ENCODE measurements at places on chromosomes 16 and 17. TPM values are rescaled to one million over a fixed set of nuclear protein-coding genes. Genes with fewer than 3 reads are reported as not detected.

DNA sequence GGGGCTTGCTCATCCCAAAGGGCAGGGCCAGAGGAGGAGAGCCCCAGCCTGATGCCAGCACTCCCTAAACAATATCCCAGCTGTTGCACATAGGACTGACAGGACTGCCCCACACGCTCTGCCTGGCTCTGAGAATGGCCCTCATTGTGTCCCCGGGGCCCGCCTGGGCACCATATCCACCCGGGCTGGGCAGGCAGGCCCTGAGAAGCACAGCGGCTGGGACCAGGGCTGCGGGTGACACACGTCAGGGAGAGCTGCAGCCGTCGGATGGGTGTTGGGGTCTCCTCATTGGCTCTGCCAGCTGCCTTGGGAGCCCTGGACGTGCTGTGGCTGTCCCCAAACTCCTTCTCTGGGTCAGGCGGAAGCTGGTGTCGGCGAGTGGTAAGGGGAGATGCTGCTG, 4.2 kb downstream of the BCAR1 start:
- DNase-seq = no peak

- DNase-seq = no peak
Observed at GRCh38 chr17:45783593-45784292, 377 bp upstream of the CRHR1 start.

DNA sequence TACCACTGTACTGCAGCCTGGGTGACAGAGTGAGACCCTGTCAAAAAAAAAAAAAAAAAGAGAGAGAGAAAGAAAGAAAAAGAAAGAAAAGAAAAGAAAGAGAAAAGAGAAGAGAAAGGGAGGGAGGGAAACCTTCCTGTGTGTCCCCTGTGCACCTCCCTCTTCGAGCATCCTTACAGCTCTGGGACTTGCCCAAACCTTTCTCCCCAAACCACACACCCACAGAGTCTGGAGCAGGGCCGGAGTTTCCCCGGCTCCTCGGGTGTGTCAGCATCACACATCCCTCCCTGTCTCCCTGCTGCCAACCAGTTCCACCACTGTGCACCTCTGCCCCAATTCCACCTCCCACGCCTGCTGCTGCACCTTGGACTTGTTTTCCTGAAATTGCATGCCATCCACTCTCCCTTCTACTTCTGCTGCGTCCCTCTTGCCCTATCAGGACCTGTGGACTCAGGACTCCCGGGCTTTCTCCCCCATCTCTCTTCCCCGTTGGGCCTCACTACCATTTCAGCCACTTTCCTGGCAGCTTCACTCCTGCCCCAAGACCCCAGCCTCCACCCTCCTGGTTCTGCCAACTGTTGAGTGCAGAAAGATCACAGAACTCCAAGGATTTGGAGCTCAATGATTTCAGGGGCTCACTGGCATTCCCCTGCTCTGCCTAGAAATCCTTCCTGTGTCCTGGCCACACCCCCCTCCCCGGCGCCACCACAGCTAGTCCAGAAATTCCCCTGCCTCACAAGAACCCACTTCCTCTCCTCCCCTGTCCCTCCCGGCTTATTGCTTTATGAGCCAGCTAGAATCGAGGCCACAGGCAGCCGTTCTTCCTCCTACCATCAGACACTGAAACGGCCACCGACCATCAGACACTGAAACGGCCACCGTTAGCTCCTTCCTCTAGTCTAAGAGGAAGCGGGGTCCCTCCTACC, 3.7 kb upstream of the CDK3 start:
- DNase-seq = peak; percentile 68

GRCh38 chr16:69495821-69496220, 69.9 kb upstream of the NFAT5 start:
- no peak for DNase-seq

- DNase-seq = no peak
Observed at GRCh38 chr17:48014595-48015111, 22.9 kb downstream of the COPZ2 start.

- no peak for DNase-seq
Observed at GRCh38 chr16:11670171-11671131, 2.2 kb downstream of the SNN start.

DNA sequence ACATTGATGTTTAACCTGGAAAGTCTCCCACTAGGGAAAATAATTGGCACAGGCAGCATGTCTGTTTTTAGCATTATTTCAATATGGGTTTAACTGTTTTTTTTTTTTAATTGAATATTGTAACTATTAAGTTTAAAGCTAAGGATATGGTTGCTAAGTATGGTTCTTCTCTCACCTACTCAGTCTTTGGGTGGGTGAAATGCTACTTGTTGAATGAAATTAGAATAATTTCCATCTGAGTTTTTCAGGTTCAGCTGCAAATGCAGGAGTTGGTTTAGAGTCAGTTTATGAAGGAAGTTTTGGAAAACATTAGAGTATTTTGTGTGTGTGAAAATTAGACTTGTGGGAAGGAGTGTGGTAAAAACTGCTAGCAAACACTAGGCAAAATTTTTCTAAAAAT, 93.5 kb downstream of the PRKCA start:
- DNase-seq = no peak

DNA sequence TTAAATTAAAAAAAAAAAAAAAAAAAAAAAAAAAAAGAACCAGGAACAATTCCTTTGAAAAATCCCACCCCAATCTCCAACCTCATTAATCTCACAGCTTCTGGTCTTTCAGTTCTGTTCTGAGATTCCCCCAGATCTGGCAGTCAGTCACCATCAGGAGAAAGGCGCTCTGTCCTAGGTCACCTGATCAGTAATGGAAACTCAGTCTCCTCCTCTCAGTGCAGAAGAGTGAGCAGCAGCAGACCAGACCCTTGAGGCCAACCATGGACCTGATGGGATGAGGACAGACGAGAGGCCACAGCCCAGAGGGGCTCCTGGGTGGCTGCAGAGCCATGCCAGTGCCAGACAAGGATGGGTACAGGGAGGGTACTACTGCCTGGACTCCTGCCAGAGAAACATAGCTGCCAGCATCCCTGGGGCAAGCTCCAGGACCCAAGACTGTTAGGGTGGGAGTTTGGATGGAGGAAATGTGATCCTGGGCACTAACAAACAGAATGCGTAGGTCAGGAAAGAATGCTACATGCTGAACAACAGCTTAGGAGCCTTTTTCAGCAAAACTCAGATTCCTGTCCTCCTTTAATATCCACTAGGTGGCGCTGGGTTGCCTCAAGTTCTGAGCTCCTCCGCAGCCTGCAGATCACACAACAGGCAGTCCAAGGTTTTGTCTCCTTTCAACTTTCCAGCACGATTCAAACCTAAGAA, 28.7 kb downstream of the MPG start:
- no peak for DNase-seq

- no peak for DNase-seq
Observed at GRCh38 chr17:54256401-54256929, 433.7 kb downstream of the KIF2B start.

GRCh38 chr16:74575807-74576643, 30.9 kb downstream of the GLG1 start:
- no peak for DNase-seq

- no peak for DNase-seq
Observed at GRCh38 chr16:1258906-1259759, 3.3 kb downstream of the TPSD1 start.

DNA sequence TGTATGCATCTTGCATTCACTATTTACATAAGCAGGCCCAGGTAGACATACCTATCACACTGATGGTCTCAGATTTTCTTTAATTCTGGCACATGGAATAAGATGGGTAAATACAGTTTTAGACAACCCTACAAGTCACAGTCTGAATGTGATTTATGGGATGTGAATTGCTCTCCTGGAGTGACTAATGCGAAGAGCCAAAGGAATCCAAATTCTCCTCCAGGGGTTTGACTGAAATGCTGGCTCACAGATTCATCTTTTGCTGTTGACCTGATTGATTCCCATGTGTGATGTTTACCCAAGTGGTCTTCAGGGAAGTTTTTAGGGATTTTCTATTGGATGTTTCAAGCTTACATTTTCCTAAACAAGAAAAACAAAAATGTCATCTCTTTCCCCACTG, 277.9 kb upstream of the MON1B start:
- no peak for DNase-seq

GRCh38 chr17:43581613-43582012, 35.5 kb upstream of the ETV4 start:
- no peak for DNase-seq

DNA sequence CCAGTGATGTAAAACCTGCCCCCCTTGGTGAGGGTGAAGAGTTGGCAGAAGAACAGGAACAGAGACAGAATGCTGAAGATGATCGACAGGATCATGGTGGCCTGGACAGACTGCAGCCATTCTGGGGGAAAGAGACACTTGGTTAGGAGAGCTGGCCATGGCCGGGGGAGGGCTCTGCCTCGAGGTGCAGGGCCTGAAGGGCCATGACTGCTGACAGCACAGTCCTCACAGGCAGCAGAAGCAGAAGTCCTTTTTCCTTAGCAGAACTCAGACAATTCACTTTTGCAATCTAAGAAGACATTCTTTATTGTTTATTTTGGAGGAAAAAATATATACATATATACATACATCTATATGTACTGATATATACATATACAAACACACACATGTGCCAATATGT, 25.6 kb downstream of the PMP22 start:
- no peak for DNase-seq

GRCh38 chr16:64872101-64872500, 249.8 kb downstream of the CDH11 start:
- no peak for DNase-seq

- peak; percentile 80 for DNase-seq
Observed at GRCh38 chr17:72407336-72407909, 286.6 kb downstream of the SOX9 start.

GRCh38 chr16:20918486-20919239, 18.1 kb downstream of the LYRM1 start:
- DNase-seq = peak; percentile 77

- peak; percentile 75 for DNase-seq
Observed at GRCh38 chr16:2881783-2882649, 999 bp upstream of the FLYWCH2 start.

DNA sequence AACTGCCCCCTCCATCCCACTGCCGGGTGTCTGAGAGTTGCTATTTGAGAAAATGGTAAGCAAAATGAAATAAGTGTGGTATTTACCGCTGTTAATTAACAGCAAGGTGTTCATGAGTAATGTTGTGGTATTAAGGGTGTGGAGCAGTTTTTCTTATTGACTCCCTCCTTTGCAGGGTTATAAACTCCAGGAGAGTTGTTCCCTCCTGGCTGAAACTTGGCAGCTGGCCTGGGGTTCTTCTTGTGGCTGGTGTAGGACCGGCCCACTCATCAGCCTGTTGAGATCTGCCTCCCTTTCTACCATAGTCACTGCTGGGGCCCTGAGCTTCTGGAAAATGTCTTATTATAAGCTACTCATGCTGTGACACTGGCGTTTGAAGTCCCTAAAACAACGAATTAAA, 128.6 kb downstream of the SOX9 start:
- DNase-seq = no peak

DNA sequence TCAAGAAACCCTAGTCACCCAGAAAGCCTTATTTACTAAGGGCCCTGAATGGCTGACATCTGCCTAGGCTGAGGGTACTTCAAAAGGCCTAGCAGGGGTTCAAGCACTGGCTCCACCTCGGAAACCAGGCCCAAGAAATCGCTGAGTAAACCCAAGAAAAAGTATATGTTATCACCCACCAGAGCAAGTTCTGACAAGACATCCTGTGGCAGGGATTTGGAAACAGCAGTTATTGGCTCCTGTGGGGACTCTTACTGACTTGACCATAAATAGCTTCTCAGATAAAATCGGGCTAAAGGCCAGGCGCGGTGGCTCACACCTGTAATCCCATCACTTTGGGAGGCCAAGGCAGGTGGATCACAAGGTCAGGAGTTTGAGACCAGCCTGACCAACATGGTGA, 12.2 kb downstream of the ATP6V0D1 start:
- DNase-seq = no peak

DNA sequence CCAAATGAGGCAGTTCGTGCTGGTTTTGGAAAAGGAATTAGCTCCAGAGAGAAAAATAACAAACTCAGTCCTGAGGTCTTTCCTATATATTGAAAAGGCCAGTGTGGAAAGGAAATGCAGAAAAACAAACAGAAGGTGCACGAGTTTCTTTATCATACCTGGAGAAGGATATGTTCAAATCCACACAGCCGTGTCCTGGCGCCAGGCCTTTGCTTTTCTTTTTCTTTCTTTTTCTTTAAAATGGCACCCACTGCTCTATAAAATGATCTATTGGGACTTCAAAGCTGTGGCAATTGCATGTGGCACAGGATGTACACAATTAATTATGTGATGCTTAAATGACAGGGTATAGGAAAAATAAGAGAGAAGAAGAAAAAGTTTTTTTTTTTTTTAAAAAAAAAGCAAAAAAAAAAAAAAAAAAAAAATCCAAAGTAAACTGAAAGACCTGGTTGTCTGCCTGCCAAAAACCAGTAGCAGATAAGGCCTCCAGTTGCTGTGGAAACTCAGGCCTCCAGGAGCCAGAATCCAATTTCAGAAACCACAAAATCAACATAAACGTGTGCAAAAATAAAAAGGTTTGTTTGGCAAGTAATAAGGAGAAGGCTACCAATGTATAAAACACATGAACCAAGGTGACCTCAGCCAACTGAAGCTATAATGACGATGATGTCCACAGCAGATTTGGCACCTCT, 957.6 kb upstream of the SOX9 start:
- no peak for DNase-seq

DNA sequence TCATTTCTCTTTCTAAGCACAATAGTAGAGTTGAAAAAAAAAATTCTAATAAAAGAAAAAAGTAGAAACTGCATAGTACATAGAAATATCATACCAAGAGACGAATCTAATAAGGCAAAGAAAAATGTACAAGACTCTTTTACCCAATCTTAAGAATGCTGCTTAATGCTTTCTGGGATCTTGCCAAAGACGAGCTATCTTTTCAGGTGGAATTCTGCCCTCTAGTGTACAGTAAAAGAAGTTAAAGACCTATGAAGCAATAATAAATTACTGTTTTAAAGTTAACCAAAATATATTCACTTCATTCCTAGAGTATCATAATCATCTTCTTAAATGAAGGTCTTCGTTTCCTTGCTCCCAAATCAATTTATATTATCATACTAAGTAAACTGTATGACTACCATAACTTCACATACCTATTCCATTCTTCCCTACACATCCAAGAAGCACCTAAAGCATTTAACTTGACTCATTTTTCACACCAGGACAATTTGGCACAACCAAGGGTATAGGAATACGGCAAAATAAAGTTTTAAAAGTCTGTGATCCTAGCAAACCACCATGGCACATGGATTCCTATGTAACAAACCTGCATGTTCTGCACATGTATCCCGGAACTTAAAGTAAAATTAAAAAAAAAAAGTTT, 47.7 kb downstream of the CFDP1 start:
- no peak for DNase-seq

NPIPA3 gene
- not detected for total RNA-seq

OTOP3 gene
- not detected for total RNA-seq

HID1 gene
- 21.6 TPM for total RNA-seq

PPY gene
- not detected for total RNA-seq

CHST5 gene
- total RNA-seq = not detected

ABCC11 gene
- not detected for total RNA-seq

NPIPA8 gene
- not detected for total RNA-seq

CTF1 gene
- total RNA-seq = 4.8 TPM

ITGB3 gene
- total RNA-seq = 42.1 TPM

TVP23A gene
- total RNA-seq = 0.14 TPM

RAB37 gene
- total RNA-seq = 4.1 TPM

HAP1 gene
- total RNA-seq = 1.1 TPM

PIRT gene
- total RNA-seq = 5.2 TPM

All from sigmoid colon (tissue), 7 donors.